ENCODE measurements at places on chromosomes 2 and 18. TPM values are rescaled to one million over a fixed set of nuclear protein-coding genes. Genes with fewer than 3 reads are reported as not detected.

- H3K36me3 ChIP-seq: no peaks in the 10 kb centered on the region
- H3K4me1 ChIP-seq: no peaks in the 10 kb centered on the region
- H3K27ac ChIP-seq: no peak overlapping the region
- DNase-seq: no peak
These were observed 10.5 kb upstream of the FAM124B start for GRCh38 chr2:224412141-224413015.

- no peak for DNase-seq
- no peak overlapping the region for H3K27ac ChIP-seq
- H3K4me3 ChIP-seq: no peak overlapping the region
- H3K36me3 ChIP-seq: no peaks in the 10 kb centered on the region
- no peaks in the 10 kb centered on the region for H3K4me1 ChIP-seq
These were observed 16.6 kb downstream of the THAP4 start for GRCh38 chr2:241620419-241620769.

- H3K36me3 ChIP-seq: peaks cover 12% of the 10 kb centered on the region
- no peaks in the 10 kb centered on the region for H3K27me3 ChIP-seq
- DNase-seq: no peak
These were observed 12.9 kb downstream of the STAT1 start for GRCh38 chr2:191001032-191001431.

TUBA3D gene
- not detected for total RNA-seq

TP53I3 gene
- total RNA-seq: 7.3 TPM

DNA sequence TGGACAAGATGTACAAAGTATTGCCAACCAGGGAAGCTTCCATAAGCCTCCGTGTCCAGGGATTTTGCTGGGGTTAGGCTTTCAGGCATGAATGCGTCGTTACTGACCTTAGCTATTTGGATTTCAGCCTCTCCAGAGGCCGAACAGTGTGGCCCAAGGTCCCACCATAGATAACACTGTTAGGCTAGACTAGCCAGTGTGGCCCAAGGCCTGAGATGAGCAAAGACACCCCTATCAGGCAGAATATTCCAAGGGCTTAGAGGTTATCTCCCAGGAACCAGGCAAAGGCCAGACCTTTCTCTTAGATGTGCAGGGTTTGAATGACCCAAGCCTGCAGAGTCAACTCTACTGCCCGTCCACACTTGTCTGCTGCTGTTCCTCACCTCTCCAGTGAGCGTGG, 131.7 kb upstream of the NDUFV2 start:
- H3K27ac ChIP-seq: no peak overlapping the region
- H3K4me3 ChIP-seq: no peak overlapping the region
- no peak for DNase-seq
- H3K4me1 ChIP-seq: no peaks in the 10 kb centered on the region
- no peaks in the 10 kb centered on the region for H3K27me3 ChIP-seq

DNA sequence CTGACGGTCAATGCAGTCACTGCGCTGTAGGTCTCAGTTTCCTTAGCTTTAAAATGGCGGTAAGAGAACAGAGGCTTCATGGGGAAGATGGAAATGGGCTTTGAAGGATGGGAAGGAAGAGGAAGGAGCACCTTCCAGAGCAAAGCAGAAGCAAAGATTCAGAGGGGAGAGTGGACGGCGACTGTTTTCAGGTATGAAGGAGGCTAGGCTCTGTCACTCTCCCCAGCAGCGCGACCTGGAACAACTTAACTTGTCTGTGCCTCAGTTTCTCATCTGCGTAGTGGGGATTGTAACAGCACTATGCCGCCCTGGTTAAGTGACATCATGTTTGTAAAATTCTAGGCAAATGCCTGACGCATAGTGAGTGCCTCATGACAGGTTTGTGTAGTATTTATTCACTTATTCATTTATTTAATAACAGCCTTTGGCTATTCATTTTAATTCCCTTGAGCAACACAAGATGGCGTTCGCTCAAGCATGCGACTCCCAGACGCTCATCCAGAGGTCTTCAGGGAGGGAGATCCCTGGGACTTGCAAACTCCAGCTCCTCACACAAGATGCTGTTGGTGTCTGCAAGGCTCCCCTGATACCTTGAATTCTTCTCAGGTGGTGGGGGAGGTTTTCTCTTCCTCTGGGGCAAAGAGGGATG, 336.3 kb downstream of the DYSF start:
- no peak overlapping the region for H3K4me3 ChIP-seq
- H3K27me3 ChIP-seq: no peaks in the 10 kb centered on the region
- no peaks in the 10 kb centered on the region for H3K4me1 ChIP-seq
- no peak for DNase-seq
- H3K36me3 ChIP-seq: no peaks in the 10 kb centered on the region

TUBB8B gene
- total RNA-seq: not detected

MAPRE3 gene
- 16.1 TPM for total RNA-seq

QPCT gene
- total RNA-seq: 4.0 TPM

DNA sequence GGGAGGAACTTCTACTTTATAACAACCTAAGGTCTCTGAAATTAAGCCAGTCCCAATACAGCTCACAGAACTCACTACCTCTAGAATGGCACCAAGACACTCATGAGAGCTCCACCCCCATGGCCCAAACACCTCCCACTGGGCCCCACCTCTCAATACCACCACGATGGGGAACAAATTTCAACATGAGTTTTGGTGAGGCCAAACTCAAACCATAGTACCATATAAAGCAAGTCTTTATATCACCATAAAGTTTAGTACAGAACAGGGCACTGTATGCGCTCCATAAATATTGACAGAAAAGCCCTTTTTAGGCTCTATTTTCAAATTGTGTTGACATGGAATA, 3.3 kb downstream of the AFG3L2 start:
- no peaks in the 10 kb centered on the region for H3K36me3 ChIP-seq
- H3K4me3 ChIP-seq: no peak overlapping the region
- DNase-seq: no peak
- no peaks in the 10 kb centered on the region for H3K4me1 ChIP-seq
- no peaks in the 10 kb centered on the region for H3K27me3 ChIP-seq

CDH7 gene
- total RNA-seq: 0.19 TPM

- no peak overlapping the region for H3K4me3 ChIP-seq
- no peaks in the 10 kb centered on the region for H3K27me3 ChIP-seq
- no peaks in the 10 kb centered on the region for H3K36me3 ChIP-seq
- no peaks in the 10 kb centered on the region for H3K4me1 ChIP-seq
- H3K27ac ChIP-seq: no peak overlapping the region
These were observed 118.4 kb downstream of the ALMS1 start for GRCh38 chr2:73503992-73504570.

KLHL29 gene
- 11.4 TPM for total RNA-seq

DNA sequence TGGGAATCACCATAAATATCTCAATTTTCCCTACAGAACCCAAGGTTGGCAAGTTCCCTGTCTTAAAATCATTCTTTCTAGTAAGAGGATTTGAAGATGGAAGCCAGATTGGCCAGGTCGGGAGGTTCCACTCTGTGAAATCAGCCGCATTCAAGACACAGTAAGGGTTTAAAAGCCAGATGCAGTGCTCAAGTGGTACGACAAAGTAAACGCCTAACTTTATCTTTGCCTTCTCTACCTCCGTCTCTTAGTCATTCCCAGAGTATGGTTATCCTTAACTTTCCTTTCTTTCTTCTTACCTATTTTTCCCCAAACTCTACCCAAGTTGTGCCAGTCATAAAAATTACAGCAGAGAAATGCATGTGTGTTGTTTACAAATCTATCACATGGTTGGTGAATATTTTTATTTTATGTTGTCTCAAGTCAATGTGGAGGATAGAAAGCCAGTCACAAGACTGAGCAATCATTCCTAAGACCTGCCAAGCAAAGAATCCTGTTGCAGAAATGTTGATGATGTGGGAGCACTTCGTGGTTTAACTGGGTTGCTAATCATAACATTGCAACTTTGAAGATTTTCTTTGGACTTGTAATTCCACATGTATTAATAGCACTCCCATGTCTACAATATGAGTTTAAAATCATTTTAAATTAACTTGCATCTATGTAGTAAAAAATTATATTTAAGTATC, 62.6 kb downstream of the SLC40A1 start:
- H3K27ac ChIP-seq: no peak overlapping the region
- no peak for DNase-seq
- no peaks in the 10 kb centered on the region for H3K36me3 ChIP-seq
- H3K27me3 ChIP-seq: no peaks in the 10 kb centered on the region
- peaks cover 4% of the 10 kb centered on the region for H3K4me1 ChIP-seq

DNA sequence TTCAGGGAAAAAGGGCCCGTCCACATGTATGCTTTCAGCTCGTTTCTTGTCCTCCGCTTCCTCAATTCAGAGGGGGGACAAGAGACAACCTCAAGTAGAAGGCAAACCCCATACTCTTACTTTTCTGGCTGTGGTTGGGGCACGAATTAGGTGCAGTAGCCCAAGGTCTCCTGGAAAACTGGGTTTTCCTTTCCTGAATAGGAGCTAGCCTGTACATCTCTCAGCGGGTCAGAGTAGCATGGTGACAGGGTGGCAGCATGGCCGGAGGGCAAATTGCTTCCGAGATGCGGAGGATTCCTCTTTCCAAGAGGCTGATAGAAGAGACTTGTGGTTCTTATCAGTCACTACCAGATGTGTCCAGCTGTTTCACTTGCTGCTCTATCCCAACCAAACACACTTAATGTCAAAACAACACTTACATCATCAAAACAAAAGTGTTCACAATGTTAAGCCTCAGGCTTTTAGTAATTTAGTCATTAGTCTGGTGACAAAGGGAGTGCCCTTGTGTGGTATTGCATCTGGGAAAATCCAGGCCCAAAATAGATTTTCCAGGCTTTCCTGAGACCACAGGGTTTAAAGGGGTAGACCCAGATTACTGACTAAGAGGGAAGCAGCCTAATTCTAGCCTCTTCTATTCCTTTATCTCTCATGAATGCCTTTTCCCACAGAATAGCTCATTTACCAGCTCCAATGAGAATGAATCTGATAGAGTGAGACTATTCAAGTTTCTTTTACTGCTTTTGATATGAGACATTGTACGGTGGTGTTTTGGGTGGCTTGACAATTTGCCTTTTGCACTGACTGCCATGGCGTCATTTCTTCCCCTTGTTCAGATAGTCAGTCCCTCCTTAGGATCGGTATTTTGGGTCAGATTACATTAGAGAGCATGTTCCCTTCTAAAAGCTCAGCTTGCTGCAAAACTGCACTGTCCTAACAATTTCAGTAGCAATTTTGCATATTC, 162.0 kb downstream of the LTBP1 start:
- H3K27ac ChIP-seq: peak overlapping the region; percentile 37
- DNase-seq: no peak
- peaks cover 1% of the 10 kb centered on the region for H3K36me3 ChIP-seq
- no peak overlapping the region for H3K4me3 ChIP-seq

GRCh38 chr2:9782197-9782719, 61.0 kb upstream of the TAF1B start:
- H3K27ac ChIP-seq: no peak overlapping the region
- H3K27me3 ChIP-seq: no peaks in the 10 kb centered on the region
- H3K4me3 ChIP-seq: no peak overlapping the region
- DNase-seq: no peak
- no peaks in the 10 kb centered on the region for H3K36me3 ChIP-seq

DNA sequence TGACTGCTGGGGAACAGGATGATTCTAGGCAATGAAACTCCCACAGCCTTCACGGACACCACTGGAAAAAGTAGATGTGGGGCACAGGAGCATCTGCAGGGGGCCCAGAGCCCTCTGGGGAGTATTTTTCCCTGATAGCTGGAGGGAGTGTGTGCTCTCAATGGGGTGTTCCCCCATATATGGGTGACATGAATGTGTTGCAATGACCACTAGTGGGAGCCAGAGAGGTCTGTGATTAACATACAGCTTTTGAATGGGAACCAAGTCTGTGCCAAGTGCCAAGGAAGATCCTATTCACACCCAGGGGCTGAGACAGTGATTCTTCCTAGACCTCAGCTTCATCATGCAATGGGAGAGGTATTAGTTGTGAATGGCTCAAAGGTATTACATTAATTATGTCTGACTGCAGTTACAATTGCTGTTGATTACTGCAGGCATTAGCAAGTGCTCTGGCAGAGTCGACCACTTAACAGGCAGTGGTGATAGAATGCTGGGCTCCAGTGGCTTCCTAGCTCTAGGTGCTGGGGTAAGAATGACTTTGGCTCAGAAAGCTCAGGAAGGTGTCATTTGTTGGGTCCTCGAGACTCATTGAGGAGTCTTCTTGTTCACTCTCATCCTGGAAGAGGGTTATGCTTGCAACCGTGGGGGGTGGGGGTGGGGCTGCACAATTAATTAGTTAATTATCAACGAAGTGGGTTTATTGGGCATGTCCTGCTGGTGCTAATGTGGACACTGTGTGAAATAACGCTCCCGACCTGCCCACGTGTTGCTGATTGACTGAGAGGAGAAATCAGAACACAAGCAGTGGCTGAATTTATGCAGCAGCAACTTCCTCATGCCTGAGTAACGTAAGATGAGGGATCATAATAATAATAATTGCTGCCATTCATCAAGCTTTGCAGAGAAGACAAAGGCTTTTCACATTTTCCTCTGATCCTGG, 194.1 kb downstream of the CLIP4 start:
- no peaks in the 10 kb centered on the region for H3K36me3 ChIP-seq
- no peak overlapping the region for H3K4me3 ChIP-seq
- no peaks in the 10 kb centered on the region for H3K27me3 ChIP-seq

DNA sequence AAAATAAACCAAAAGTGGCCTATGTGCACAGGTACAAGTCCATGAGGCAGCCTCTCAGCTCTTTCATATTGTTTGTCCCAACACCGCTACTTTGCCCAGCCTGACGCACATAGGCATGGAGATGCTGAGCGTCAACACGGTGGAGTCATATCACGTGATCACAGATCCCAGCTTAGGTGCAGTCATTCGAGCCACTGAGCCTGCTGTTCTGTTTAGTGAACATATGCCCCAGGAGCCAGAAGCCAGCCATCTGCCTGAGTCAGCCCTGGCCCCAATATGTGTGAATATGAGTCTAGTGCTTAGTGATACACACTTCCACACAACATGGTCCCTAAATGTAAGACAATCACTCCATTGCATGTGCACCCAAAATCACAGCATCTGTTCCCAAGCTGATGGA, 88.2 kb upstream of the LCLAT1 start:
- H3K27me3 ChIP-seq: no peaks in the 10 kb centered on the region
- H3K36me3 ChIP-seq: no peaks in the 10 kb centered on the region
- no peak for DNase-seq
- no peak overlapping the region for H3K27ac ChIP-seq
- H3K4me1 ChIP-seq: peaks cover 5% of the 10 kb centered on the region

LONRF2 gene
- 10.3 TPM for total RNA-seq
